ENCODE measurements at places on chromosomes 13 and 19.

- DNase-seq, result no peak
These were observed 8.5 kb upstream of the ABHD17A start for GRCh38 chr19:1893791-1894190.

DNA sequence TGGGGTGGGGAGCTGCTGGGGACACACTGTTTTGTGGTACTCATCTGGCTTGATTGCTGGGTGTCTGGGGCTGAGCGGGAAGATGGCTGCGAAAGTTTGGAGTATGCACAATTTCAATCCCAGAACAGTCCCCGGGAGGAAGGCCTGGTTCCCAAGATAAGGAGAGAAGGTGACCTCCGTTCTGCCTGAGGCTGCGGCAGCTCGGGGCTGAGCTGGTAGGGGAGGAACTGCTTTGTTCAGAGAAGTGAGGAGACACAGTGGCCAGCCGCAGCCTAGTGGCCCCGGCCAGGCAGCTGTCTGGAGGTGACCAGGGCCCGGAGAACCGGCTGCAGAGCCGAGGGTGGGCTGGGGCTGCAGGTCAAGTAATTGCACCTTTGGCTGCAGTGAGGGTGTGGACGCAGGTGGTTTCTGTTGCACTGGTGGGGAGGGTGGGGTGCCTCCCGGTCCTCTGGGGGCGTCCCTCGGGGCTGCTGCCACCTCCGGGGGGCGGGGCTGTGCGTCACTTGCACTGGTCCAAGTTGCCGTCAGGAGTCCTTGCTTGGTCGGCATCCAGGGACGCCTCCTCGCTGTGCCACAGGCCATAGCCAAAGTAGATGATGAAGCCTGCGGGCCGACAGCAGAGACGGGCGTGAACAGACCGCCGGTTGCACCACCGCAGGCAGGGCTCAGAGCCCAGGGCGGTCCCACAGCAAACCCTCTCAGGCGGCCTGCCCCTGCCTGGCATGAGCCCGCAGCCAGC, 81.3 kb downstream of the SLC7A1 start:
- no peak for DNase-seq

DNA sequence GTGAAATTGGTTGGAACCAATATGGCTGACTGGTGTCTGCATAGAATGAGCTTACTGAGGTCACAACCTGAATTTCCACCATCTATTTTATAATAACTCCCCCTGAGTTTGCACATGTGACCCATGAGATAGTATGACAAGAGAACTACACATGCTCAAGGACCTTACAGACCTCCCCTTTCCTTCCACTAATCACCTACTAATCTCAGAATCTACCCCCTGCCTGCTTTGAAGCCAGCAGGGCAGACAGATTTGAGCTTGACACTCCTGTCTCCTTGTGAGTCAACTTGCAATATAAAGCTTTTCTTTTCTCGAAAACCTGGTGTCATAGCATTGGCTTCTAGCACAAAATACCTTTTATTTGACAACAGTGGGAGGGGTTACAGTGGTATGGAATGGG, 248.4 kb downstream of the RFC3 start:
- DNase-seq, result no peak

- DNase-seq, result no peak
These were observed 181.9 kb downstream of the NDFIP2 start for GRCh38 chr13:79662882-79663281.

GRCh38 chr13:45200701-45201232, at the start of gene KCTD4:
Gene KCTD4 (minus strand): TSS chr13:45201045. CDS start chr13:45194567, 6,478 bp downstream.
- no peak for DNase-seq

DNA sequence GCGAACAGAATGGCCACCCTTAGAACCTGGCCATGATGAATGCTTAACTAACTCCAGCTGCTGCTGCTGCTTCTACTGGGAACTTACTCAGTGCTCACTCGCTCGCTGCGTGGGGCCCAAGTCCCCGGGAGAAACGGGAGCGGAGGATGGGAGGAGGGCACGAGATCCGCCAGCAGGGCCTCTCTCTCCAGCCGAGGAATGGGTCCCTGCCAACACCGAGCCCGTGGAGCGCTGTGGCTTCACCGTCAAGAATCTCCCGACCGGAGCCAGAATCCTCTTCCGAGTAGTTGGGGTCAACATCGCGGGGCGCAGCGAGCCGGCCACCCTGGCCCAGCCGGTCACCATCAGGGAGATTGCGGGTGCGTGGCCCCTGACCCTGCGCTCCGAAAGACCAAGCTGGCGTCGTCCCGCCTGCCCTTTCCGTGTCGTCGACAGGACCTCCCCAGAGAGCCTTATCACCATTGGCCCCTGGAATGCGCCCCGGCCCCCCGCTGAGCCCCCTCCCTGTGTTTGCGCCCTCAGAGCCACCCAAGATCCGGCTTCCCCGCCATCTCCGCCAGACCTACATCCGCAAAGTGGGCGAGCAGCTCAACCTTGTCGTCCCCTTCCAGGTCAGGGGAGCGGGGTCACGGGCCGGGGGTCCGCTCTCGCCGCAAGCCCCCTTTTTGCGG, 17.8 kb upstream of the EMC10 start:
- DNase-seq, result no peak

DNA sequence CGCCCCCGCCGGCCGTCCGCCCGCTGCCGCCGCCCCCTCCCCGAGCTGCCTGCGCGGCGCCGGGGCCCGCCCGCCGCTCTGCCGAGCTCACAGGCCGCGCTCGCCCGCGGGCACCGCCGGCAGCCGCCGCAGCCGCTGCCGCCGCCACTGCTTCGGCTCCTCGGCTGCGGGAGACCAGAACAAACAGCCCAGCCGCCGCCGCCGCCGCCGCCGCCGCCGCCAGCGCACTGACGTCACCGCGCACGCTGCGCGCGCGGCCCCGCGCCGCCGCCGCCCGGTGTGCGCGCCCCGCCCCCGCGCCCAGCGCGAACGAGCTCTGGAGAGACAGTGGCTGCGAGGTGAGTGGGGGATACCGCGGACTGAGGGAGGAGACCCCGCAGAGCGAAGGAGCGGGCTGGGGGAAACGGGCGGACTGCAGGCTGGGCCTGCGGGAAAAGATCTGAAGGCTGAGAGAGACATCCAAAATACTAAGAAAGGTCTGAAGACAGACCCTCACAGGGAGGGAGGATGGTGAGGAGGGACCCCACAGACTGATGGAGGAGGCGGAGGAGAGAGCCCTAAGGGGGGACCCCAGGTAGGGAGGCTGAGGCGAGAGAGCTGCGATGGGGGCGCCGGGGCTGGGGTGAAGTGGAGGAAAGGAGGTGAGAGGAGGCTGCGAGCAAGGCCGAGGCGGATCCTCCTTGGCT, at the start of gene BRD4:
Gene BRD4, minus strand, starts transcription at position 229 of the 686 bp plus-strand sequence. CDS start 59,440 bp downstream, outside the sequence.
- DNase-seq, result no peak

- DNase-seq, result no peak
These were observed at the start of gene APOE for GRCh38 chr19:44905437-44906160. Gene APOE (plus strand): TSS chr19:44905796. CDS start chr19:44906625, 829 bp downstream.

GRCh38 chr19:41866284-41866683, 6.2 kb downstream of the RPS19 start:
- no peak for DNase-seq

DNA sequence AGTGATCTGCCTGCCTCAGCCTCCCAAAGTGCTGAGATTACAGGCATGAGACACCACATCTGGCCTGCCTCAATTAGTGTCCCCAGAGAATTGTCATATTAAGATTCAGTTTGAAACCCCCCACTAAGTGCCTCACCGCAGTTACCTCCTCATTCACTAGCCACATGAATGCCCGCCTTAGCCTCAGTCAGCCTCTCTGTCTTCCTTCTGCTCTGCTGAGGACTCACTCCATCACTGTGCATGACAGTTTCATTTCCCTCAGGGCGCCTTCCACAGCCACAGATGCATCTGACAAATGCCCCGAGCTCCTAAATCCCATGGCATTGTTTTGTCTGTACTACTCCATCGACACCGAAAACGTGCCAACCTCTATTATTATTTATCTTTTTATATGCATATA, 23.3 kb downstream of the MIPEP start:
- DNase-seq, result no peak

DNA sequence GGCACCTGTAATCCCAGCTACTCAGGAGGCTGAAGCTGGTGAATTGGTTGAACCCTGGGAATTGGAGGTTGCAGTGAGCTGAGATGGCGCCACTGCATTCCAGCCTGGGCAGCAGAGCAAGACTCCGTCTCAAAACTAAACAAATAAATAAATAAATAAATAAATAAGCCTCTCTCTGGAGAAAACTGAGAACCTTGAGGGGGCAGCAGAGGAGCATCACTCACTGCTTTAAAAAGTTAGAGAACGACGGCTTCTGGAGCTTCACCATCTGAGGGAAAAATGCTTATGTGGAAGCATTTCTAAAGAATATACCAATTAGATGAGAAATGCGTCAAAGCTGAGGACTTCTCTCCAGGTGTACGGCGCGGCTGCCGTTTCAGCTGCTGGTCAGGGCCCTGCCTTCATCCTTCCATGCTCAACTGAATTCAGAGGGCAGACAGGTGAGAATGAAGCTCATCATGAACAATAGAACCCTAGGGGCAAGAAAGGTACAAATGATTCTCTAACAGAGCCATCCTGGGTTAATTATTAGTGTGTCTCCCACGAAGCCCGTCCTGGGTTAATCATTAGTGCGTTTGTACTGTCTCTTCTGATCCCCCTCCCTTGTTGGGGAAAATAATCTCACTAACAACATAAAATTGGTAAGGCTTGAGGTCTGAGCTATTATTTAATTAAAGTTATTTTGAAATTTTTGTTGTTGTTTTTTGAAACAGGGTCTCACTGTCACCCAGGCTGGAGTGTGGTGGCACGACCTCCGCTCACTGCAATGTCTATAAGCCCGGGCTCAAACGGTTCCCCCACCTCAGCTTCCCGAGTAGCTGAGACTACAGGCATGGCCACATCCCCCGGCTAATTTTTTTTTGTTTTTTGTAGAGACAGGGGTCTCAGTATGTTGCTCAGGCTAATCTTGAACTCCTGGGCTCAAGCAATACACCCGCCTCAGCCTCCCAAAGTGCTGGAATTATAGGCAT, 80.1 kb downstream of the IPO5 start:
- peak; percentile 30 for DNase-seq

DNA sequence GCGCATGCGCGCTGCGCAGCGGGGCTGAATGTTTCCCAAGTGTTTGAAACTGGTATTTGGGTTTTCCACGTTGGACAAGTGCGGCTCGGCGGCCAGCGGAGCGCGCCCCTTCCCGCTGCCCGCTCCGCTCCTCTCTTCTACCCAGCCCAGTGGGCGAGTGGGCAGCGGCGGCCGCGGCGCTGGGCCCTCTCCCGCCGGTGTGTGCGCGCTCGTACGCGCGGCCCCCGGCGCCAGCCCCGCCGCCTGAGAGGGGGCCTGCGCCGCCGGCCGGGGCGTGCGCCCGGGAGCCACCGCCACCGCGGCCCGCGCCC, at the start of gene ING1:
Gene ING1, plus strand, starts transcription at position 59 of the 311 bp plus-strand sequence. CDS start 450 bp downstream, outside the sequence.
- no peak for DNase-seq

GRCh38 chr13:112452380-112453206, 76.4 kb downstream of the SPACA7 start:
- DNase-seq, result no peak

- no peak for DNase-seq
These were observed at the start of gene A1BG for GRCh38 chr19:58352760-58353671. Gene A1BG (minus strand): TSS chr19:58353492. CDS start chr19:58353437, 55 bp downstream.

DNA sequence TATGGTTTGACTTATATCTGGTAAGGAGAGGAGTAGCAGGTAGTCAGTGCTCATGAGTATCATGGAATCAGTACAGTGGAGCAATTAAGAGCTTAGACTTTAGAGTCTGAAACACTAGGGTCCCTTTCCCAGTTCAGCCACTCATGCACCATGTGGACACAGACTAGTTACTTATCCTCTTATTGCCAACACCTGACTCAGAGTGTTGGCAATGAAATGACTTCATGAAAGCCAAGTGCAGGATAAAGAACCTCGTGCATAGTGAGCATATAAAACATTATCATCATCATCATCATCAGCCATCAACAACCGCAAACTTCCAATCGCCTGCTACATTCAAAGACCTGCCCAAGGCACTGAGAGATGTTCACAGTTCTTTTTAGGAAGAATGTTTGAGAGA, 164.2 kb downstream of the FOXO1 start:
- no peak for DNase-seq

GRCh38 chr19:30558793-30559192, 186.6 kb downstream of the ZNF536 start:
- DNase-seq, result no peak
